ENCODE measurements at places on chromosomes 6 and 20.

DNA sequence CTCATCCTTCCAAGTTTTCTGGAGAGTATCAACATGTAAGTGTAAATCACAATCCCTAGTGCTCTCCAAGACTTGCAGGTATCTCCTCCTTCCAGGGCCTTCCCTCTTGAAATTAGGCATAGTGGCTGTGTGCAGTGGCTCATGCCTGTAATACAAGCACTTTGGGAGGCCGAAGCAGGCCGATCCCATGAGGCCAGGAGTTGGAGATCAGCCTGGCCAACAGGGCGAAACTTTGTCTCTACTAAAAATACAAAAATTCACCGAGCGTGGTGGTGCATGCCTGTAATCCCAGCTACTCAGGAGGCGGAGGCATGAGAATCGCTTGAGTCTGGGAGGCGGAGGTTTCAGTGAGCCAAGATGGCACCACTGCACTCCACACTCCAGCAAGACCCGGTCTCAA lies 9.4 kb upstream of the ANGPT4 start:
- DNase-seq, result no peak

DNA sequence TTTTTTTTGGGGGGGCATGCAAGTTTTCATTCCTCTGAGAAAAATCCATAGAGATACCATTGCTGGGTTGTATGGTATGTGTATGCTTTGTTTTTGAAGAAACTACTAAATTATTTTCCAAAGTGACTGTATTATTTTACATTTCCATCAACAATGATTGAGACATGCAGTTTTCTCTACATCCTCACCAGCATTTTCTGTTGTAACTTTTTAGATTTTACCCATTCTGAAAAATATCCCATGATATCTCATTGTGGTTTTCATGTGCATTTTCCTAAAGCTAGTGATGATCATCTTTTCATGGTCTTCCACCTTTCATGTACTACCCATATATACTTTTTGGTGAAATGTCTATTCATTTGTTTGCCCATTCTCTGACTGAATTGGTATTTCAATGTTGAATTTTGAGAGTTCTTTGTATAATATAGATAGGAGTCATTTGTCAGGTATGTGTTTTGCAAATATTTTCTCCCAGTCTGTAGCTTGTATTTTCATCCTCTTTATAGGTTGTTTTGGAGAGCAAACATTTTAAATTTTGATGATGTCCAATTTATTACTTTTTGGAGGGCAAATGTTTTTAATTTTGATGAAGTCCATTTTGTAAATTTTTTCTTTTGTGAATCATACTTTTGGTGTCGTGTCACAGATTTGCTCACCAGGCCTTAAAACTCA lies 827.5 kb upstream of the CITED2 start:
- no peak for DNase-seq

GRCh38 chr6:152008779-152009178 lies 201.3 kb downstream of the ESR1 start:
- DNase-seq, result no peak

GRCh38 chr6:45253453-45253852 lies 74.7 kb upstream of the RUNX2 start:
- no peak for DNase-seq

DNA sequence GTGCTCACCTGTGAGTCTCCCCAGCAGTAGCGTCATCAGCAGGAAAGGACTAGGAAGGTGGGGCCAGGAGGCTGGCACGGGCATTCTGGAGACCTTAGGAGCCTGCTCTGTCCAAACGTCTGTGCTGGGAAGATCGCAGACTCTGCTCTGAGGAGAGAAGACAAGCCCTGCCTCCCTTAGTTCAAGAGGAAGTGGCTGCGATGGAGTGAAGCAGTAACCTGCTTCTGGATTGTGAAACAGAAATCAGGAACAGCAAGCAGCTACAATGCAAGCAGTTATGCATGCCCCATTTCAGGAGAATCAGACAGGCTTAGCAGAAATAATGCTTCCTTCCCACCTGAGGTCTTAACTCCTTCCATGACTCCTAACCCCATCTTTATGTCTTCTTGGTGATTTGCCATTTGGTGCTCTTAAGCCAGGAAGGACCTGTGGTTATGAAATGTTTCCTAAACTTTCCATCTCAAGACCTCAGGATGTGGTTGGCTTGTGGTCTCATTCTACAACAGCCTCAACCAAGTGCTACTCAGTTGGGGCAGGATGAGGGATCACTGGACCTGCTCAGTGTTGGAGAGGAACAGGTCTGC lies at the start of gene SIRPB1:
SIRPB1 (minus strand) TSS at position 149 of the 584 bp plus-strand sequence; CDS start at position 84, 65 bp downstream.
- no peak for DNase-seq

GRCh38 chr20:843912-844311 lies 10.4 kb downstream of the FAM110A start:
- no peak for DNase-seq

GRCh38 chr20:21702553-21703470 lies 2.7 kb upstream of the PAX1 start:
- no peak for DNase-seq

GRCh38 chr6:131924881-131925474 lies 26.2 kb downstream of the CCN2 start:
- no peak for DNase-seq

GRCh38 chr20:63694584-63695423 lies 1.6 kb upstream of the TNFRSF6B start:
- DNase-seq, result no peak

DNA sequence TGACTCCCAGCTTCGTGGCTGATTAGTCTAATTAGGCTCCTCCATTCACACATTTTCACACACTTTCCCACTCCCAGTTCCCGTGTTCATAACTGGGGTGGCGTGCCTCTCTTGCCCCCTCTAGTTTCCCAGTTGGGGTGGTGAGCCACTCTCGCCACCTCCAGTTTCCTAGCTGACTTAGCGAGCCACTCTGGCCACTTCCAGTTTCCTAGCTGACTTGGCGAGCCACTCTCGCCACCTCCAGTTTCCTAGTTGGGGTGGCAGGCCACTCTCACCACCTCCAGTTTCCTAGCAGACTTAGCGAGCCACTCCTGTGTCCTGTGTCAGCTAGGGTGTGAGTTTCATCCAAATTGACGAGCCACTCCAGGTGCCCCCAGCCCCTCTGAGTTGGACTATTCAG lies 7.4 kb upstream of the GMPR start:
- DNase-seq, result no peak

GRCh38 chr6:92114091-92114675 lies 1305.2 kb downstream of the EPHA7 start:
- DNase-seq, result no peak

- no peak for DNase-seq
These were observed 361.5 kb downstream of the EPM2A start for GRCh38 chr6:145373826-145374225.

- DNase-seq, result no peak
These were observed 1.7 kb upstream of the CST4 start for GRCh38 chr20:23690581-23690980.

- DNase-seq, result no peak
These were observed 251.0 kb downstream of the SAMD5 start for GRCh38 chr6:147759536-147759935.

DNA sequence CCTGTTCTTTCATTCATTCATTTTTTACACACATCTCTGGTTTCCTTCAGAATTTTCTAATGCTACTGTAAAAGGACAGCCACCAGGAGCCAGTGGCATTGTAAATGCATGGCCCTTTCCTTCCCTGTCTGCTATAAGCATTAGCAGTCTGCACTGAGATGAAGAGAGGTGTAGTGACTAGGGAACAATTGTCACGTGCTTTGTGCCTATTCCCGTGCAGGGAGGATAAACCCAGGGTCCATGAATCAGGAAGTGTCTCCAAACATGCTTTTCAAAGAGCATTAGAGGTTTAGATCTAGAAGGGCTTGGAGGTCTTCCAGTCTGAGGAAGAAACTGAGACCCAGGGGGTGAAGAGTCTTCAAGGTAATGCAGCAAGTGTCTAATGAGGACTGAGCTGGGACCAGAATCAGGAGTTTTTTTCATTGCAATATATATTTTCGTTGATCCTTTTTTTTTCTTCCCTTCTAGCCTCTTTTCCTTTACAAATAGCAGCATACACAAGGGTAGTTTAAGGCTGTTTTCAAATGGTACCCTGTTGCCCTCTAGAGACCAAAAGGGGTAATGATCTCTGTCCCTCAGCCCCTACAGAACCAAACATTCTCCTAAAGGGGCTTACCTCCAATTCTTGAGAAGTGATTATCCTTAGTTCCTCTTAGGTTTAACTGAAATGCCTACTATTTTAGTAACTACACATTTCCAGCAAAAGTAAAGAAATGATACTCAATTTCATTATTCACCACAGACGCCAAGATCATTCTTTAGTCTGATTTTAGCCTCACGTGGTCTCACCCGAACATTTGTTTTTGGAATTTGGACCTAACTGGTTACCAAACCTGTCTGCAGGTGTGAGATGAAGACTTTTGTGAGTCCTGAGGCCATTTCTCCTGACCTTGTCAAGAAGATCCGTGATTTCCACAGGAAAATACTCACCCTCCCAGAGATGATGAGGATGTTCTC lies 6.6 kb downstream of the TRIM15 start:
- DNase-seq, result no peak

Data from gastrocnemius medialis (tissue), 4 donors.